Left lung (tissue), 14 donors: ENCODE measurements at places on chromosomes 11 and 22. TPM values are rescaled to one million over a fixed set of nuclear protein-coding genes. Genes with fewer than 3 reads are reported as not detected.

The APOL6 gene
- total RNA-seq = 49.2 TPM

The PRRG4 gene
- total RNA-seq = 12.6 TPM

The CRYBB2 gene
- not detected for total RNA-seq

The TREH gene
- not detected for total RNA-seq

The GGT5 gene
- 25.6 TPM for total RNA-seq

The FJX1 gene
- 6.6 TPM for total RNA-seq

The OTOG gene
- total RNA-seq = not detected

The FTH1 gene
- total RNA-seq = 3,536 TPM

The MOGAT2 gene
- total RNA-seq = not detected

The IRAG1 gene
- total RNA-seq = 17.0 TPM

The CRYBB3 gene
- total RNA-seq = not detected

The OR5P2 gene
- total RNA-seq = 0.52 TPM

The LINC01488 gene
- total RNA-seq = not detected

The OVCH2 gene
- 0.81 TPM for total RNA-seq

The IMMP1L gene
- 15.8 TPM for total RNA-seq

The C11orf87 gene
- total RNA-seq = not detected

The AQP11 gene
- 1.2 TPM for total RNA-seq

The OR2D2 gene
- not detected for total RNA-seq

The ADORA2A gene
- 11.5 TPM for total RNA-seq

The SCGB1A1 gene
- total RNA-seq = 3.5 TPM

The NAALAD2 gene
- 1.3 TPM for total RNA-seq

The UNC93B1 gene
- total RNA-seq = 98.9 TPM

The RFPL2 gene
- not detected for total RNA-seq

The SERPING1 gene
- total RNA-seq = 195 TPM

The INSC gene
- total RNA-seq = 0.52 TPM

The ST3GAL4 gene
- 33.1 TPM for total RNA-seq

The TMPRSS5 gene
- 0.23 TPM for total RNA-seq

The TANGO2 gene
- 47.2 TPM for total RNA-seq

The GRIA4 gene
- total RNA-seq = not detected

The PGM2L1 gene
- total RNA-seq = 6.8 TPM

The HEPHL1 gene
- total RNA-seq = not detected

The OR4S1 gene
- not detected for total RNA-seq

The PIH1D2 gene
- 4.0 TPM for total RNA-seq

The DEFB131B gene
- not detected for total RNA-seq

The OR4A16 gene
- not detected for total RNA-seq

The SMTNL1 gene
- not detected for total RNA-seq

The RNASEH2C gene
- 70.1 TPM for total RNA-seq

The MS4A4E gene
- total RNA-seq = 1.4 TPM

The PI4KA gene
- total RNA-seq = 108 TPM

The INTS4 gene
- total RNA-seq = 31.2 TPM

The PCNX3 gene
- total RNA-seq = 44.5 TPM

The RBMXL2 gene
- total RNA-seq = not detected

The NRIP3 gene
- total RNA-seq = 1.1 TPM
